ENCODE measurements at places on chromosomes 4 and X. TPM values are rescaled to one million over a fixed set of nuclear protein-coding genes. Genes with fewer than 3 reads are reported as not detected.

Gene USO1
- 101 TPM for total RNA-seq

Gene MEPE
- not detected for total RNA-seq

Gene TRIM61
- total RNA-seq = 4.5 TPM

Gene AFF1
- total RNA-seq = 21.1 TPM

Gene SHOX
- total RNA-seq = not detected

Gene ZNF185
- total RNA-seq = 1.0 TPM

Gene GAGE13
- not detected for total RNA-seq

Gene DNAAF6
- total RNA-seq = not detected

Gene NDUFA1
- 80.4 TPM for total RNA-seq

Gene ELF4
- total RNA-seq = 9.9 TPM

Gene XK
- 0.17 TPM for total RNA-seq

Gene BEND4
- not detected for total RNA-seq

Gene GPRASP3
- 5.9 TPM for total RNA-seq

Gene HTR2C
- total RNA-seq = not detected

Gene WWC2
- total RNA-seq = 34.0 TPM

Gene FGFBP2
- not detected for total RNA-seq
